Activated naive CD4-positive, alpha-beta T cell treated with anti-CD3 and anti-CD28 coated beads, Interleukin-2, amount 50 U/mL, for 16 hours (primary cell): ENCODE measurements at places on chromosomes 12 and 14.

GRCh38 chr12:70646850-70647249 lies 9.6 kb upstream of the PTPRB start:
- no peak for DNase-seq

DNA sequence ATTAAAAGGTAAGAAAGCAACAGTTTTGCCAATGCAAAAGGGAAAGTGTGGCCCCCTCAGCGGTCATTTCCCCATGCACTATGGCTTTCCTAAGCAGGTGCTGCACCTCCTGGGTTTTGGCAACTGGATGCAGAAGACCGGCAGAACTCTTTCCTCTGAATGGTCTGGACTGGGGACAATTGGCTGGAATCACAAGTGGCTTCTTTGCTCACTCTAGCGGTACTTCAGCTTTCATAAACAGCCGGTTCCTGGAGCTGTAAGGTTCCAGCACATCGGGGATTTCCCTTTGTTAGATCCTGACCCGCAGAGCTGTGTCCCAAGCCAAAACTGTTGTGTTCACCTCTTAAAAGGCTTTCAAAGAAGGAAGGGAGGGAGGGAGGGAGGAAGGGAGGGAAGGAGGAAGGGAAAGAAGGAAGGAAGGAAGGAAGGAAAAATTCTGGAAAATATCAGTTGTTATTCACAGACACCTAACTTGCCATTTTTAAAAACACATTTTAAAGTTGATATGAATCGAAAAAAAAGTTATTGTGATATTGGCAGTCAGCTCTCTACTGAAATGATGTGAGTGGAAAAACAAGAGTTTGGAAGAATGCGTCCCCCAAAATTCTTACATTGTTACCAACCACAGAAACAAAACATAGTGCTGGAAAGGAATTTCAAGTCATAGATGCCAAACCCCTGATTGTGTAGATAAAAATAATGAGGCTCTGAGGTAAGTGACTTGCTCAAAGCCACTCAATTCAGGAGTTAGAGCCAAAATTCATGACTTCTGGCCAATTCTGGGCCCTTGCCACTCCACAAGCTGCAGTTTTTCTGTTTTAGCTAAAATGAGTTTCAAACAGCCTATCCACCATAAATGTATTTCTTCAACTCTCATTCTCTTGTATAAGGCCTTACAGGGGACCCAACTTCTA lies 220.6 kb upstream of the HMGA2 start:
- no peak for DNase-seq

DNA sequence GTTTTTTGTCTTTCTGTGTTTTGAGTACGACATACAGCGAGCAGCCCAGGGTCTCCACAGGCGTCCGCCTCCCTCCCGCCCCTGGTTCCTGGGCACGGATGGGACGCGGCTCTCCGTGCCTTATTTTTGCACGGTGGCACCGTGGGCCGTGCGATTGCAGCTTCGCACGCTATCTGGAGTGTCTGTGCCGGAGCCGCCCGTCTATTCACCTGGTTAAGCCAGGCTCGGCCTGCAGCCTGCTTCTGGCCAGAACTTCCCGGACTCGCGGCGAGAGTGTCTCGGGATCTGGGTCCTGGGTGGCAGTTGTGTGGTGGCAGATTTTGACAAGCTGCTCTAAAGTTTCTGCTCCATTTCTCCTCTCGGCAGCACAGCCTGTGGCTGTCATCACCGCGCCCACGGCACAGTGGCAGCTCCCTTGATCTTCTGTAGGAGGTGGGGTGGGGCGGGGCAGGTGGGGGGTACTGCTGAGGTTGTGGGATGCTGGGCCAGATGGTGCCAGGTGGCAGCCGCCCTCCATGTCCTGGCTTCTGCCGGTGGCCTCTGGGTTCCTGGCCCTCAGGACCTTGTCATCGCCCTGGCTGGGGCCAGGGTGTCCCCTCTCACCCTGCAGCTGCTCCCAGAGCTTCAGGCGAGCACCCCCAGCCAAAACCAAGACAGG lies 2.9 kb downstream of the MMP17 start:
- DNase-seq = peak; percentile 62

GRCh38 chr14:96793547-96793946 lies 3.6 kb upstream of the VRK1 start:
- DNase-seq = no peak

DNA sequence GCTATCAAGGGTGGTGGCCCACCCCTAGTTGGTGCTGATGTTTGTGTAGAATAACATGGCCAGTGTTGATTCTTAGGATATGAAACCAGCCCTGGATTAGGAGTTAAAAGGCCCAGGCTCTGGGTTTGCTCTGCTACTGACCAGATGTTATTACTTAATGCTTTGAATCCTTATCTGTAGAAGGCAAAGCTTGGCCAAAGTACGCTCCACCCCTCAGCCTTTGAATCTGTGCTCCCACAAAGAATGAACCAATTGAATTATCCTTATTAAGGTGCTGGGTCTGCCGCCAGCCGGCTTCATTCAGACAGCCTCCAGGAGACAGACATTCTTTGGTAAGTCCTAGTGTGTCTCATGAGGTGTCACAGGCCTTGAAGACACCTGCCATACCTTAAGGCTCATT lies 41.8 kb downstream of the AKAP3 start:
- DNase-seq = no peak

- DNase-seq = no peak
Measured at GRCh38 chr12:94167756-94168416, 19.5 kb downstream of the PLXNC1 start.

DNA sequence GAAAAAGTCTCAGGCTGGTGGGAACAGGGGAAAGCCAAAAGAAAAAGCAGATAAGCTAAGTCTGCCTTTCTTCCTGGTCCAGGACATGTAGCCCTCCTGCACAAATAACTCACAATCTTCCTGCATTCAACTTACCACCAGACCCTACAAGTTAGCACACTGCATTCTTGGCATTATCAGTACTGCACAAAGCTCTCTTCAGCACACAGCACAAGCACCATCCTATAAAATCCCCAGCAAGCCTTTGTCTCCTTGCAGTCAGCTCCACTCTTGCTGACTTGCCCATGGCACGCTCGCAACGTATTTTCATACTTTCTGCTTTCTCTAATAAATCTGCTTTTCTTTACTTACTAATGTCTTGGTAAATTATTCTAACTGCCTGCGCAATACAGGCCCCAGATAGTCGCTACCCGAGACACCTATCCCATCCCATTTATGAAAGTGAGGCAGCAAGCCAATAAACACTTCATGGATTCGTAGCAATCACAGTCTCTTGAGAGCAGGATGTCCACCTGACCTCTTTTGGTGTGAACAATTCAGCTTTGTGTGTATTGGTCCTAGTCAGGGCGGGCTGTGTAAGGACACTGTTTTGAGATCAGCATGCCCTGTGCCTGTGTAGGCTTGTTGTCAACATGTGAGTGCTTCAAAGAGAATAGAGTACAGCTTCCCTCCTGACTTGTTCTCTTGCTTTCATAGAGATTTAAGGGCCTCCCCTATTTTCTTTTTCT lies 49.0 kb downstream of the TMEM117 start:
- DNase-seq = no peak

GRCh38 chr14:61231810-61232209 lies 49.3 kb downstream of the TMEM30B start:
- no peak for DNase-seq

DNA sequence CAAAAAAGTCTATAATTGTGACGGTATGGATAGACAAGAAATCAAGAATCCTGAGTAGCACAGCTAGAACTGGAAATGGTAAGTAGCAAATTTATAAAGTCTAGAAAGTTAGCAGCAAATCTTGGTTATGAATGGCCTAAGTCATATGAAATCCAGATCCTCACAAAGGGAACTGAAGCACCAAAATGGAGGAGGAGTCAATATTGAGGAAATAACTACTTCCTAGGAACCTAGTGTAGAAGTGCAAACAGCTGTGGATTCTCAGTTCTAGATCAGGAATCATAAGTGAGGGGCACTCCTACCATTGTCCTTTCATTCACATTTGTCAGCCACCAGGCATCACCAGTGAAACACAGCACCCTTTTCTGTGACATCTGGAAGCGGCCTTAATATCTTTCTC lies 202.2 kb upstream of the DCN start:
- DNase-seq = no peak

DNA sequence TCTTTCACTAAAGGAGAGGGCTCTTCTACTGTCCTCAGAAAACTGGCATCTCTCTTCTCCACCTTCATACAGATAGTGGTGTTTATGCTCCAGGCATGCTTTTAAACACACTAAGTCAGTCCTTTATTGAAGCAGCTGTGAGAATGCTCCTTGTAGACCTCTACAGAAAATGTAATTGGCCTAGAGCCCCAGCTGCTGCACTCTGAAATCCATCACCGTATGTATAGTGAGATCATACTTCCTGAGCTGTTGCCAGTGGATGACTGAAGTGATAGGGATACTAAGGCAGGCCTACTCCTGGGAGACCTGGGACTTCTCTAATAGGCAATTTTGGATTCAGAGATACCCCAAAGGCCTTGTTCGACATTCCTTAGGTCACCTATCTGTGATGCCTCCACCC lies 535.4 kb downstream of the RPS29 start:
- no peak for DNase-seq

DNA sequence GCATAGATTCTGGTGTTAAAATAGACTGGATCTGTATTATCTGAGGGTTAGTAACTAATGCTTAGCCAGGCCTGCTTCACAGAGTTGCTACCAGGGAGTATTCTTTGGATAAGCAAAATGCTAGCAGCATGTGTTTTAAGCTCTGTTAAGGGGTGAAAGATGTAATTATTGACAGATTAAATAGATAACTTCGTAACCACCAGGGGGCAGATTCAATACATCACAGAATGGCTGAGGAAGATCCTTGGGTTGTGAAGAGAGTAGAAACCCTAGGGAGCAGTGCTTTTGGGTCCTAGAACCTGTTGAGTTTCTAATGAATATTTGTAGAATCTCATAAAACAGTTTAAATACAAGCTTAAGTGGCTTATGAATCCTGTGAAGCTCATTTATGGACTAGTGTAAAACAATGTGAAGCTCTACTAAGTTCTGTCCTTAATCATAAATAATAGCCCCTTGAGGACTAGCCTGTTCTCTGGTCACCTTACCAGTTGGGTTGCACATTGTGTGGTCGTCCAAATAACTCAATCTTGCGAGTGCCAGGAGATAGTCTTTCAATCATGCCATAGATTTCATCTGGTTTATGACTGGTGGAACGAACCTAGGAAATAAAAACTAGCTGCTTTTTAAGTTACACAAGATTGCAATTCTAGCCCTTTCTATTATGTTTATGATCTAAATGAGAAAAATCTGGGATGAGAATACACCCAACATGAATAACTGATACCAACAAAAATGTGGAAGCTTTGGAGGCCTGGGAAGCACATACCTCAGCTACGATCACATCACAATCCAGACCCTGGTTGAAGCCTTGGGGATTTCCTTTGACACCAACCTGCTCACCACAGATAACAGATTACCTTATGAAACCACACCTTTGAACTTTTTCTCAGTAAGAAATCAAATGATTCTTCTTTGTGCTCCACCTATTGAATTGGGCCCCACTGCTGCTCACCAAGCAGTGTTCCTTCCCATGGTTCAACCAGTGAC lies 12.3 kb downstream of the METTL3 start:
- DNase-seq = no peak

DNA sequence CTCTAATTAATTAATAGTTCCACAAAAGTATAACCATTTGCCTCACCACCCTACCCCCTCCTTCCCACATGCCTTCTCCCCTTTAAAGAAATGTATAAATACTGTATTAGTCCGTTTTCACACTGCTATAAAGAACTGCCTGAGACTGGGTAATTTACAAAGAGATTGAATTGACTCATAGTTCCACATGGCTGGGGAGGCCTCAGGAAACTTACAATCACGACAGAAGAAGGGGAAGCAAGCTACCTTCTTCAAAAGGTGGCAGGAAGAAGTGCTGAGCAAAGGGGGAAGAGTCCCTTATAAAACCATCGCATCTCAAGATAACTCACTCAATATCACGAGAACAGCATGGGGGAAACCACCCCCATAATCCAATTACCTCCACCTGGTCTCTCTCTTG lies 8.2 kb upstream of the RESF1 start:
- no peak for DNase-seq
